ENCODE measurements at places on chromosomes 11 and 22.

- no peak for DNase-seq
Measured at GRCh38 chr22:49076300-49077035, 751.2 kb downstream of the BRD1 start.

GRCh38 chr11:2453436-2453835 is 8.6 kb downstream of the KCNQ1 start:
- no peak for DNase-seq

DNA sequence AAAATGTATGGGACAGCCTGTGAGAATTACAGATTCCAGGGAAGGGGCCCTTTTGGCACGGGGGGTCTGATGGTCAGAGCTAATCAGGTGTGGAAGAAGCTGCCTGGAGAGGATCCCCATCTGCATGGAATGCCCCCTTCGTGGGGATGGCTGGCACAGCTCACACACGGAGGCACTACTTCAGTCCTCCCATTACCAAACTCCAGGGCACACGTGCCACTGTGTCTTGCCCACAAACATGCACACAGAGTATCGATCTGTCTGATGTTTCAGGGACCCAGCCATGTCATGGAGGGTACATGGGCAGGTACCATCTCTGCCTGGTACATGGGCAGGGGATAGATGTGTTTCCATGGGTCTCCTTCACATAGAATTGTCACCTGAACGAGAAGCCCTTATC is 14.7 kb downstream of the KCNQ1OT1 start:
- no peak for DNase-seq

DNA sequence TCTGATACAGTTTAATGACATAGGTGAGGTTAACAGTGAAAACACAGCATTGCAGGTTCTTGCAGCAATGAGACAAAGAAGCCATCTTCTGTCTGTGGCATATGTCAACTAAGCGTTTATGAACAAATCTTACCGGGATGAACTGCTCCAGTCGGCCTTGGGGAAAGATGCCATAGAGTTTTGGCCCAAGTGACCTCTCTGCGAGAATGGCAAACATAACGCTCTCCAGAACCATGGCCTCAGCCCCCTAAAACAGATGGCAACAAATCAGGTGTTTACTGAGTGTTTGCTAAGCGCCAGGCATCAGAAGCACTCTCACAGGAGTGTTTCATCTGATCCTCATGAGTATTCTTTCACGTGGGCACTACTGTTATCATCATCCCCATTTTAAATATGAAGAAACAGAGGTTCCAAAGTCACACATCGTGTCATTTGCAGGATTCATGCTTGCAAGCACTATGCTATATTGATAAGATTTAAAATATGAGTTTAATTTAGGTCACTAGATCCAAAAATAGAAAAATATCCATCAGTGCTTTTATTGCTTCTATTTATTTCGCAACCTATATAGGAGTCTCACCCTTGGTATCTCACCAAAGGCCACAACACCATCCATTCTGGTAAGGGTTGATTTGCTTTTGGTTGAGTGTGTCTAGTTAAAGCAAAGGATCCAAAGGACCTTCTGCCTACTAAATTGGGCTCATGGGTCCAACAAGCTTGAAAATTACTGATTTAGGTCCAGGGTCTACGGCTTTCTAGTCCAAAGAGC is 35.9 kb downstream of the TCIRG1 start:
- no peak for DNase-seq

DNA sequence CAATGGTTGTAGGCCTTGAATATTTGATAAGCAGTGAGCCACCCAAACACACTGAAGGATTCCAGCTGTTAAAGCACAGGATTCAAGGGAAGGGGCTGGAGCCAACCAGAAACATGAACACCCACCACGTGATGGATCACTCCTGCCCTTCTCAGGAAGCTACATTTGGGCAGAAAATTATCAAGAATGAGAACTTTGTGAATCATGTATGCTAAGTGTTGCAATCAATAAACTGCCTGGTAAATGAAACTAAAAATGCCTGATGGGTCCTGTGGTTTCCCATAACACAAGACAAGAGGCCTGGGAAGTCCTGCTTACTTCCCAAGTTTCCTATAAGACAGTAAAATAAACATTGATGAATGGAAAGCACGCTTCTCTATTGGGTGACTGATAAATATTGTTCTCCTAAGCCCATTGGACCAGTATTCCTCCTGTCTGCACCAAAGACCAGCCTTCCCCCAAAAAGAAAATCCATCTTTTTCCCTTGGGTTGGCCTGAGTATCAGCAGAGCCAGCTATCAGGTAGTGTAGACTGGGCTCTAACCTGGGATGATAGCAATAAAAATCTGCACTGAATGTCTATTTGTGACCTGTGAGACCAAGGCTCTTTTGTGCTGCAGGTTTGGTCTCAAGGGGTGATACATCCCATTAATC is 98.4 kb downstream of the CCDC83 start:
- DNase-seq, result no peak

DNA sequence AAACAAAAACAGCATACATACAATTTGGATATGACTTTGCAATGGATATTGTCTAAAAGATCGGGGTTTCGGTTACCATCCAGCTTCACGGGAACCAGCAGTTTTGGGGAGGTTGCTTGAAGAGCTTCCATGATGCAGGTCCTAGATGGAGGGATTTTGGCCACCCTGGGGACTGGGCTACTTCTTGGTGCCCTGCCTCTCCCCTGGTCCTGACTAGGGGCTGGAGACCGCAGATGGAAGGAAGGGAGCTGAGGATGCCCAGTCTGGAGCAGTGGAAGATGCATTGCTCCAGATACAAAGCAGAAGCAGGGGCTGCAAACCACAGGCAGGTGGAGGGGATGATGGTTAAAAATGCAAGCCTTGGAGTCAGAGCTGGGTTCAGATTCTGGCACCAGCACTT is 13.5 kb downstream of the SOX10 start:
- DNase-seq, result no peak

GRCh38 chr22:19891317-19892256 is 36.9 kb upstream of the GNB1L start:
- peak; percentile 81 for DNase-seq

DNA sequence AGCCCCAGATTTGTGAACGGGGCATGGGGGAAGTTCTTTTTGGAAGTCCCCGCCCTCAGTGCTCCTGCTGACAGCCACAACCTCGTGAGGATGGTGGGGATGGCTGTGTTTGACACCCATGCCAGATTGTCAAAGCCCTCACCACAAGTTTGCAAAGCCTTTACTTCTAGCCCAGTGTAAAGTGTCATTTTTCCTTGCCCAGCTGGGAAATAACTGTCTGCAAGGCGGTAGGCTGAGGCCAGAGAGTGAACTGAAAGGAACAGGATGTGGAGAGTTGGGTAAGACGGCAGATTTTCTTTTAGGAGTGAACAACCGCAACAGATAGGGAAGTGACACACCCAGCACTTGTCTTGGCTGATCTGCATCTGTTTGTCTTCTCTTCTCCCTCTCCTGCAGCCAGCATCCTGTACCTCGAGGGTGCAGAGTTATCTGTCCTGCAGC is 13.6 kb downstream of the IL17RA start:
- no peak for DNase-seq

DNA sequence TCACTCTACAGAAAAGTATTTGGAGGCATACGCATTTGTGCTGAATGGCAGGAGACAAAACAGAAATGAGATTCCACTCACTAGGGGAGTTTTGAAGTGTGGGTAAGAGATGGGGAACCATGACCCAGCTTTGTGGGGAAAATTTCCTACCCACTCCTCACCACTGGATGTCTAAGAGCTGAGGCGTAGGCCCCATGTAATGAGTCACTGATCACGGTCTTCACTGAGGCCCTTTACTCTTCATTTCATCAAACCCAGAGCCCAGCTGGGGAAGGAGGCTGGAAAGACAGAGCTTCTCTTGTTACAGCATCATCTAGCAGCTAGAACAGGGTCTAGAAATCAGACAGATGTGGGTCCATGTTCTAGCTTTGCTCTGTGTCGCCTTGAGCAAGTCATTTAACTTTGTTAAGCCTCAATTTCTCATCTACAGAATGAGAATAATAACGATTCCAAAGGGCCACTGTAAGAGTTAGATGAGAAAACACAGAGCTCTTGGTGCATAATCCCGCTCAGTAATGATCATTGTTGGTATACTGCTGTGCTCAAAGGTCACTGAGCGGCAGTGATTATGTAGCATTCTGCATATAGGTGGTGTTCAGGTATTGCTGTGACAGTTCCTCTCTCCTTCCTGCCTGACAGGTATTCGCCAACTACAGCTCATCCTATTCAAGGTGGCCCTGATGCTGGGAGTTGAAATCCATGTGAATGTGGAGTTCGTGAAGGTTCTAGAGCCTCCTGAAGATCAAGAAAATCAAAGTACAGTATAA is 97.2 kb downstream of the MICAL2 start:
- peak; percentile 59 for DNase-seq

DNA sequence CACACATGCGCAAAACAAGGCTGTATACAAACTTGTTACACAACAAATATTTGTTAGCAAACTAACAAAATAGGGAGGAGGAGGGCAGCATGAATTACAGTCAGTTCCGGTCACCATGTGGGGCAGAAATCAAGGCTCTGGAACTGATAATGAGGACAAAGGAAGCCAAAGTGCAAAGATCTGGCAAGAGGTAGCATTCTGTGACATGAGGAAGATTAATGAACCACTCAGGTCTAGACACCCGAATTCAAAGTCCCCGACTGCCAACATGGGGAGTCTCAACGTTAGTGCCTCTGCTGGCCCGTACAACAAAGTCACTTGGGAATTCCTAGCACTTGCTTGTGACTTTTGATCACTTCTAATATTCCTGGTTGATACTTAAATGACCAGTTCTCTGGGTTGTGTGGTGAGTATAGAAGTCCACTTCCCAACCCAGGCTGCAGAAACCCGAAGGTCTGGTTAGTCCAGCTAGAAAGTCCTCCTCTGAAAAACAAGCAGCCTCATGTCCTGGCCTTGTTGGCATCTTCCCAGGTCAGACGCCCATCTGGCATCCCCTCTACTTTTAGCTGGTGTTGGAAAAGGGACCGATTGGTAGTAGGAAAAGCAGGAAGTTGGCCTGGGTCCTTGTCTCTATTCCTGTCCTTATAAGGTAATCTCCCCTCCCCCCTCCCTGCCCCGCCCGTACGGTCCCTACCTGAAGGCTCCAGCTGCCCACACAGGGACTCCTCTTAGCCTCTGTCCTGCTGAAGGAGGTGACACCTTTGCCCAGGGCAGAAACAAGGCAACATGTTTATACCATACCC is 1.6 kb downstream of the SUN2 start:
- DNase-seq, result peak; percentile 39

DNA sequence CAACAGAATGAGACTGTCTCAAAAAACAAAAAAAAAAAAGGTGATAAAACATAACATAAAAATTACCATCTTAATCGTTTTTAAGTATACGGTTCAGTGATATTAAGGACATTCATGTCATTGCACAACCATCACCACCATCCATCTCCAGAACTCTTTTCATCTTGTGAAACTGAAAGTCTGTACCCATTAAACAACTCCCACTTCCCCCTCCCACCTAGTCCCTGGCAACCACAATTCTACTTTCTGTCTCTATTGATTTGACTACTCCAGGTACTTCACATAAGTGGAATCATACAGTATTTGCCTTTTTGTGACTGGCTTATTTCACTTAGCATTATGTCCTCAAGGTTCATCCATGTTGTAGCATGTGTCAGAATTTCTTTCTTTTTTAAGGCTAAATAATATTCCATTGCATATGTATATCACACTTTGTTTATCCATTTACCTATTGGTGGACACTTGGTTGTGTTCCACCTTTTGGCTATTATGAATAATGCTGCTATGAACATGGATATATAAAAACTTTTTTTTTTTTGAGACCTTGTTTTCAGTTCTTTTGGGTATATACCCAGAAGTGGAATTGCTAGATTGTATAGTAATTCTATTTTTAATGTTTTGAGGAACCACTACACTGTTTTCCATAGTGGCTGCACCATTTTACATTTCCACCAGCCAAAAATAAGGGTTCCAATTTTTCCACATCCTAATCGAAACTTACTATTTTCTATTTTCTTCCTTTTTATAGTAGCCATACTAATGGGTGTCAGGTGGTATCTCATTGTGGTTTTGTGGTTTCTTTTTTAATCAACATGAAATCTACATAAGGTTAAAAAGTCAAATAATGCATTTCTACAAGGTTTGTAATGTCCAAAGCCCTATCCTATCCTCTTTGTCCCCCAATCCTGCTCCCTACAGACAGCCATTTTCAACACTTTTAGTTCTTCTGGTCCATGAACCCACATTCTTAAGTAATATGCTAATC is 23.4 kb upstream of the PIK3C2A start:
- DNase-seq, result peak; percentile 62

- no peak for DNase-seq
Measured at GRCh38 chr11:78195917-78196560, 7.3 kb downstream of the USP35 start.

DNA sequence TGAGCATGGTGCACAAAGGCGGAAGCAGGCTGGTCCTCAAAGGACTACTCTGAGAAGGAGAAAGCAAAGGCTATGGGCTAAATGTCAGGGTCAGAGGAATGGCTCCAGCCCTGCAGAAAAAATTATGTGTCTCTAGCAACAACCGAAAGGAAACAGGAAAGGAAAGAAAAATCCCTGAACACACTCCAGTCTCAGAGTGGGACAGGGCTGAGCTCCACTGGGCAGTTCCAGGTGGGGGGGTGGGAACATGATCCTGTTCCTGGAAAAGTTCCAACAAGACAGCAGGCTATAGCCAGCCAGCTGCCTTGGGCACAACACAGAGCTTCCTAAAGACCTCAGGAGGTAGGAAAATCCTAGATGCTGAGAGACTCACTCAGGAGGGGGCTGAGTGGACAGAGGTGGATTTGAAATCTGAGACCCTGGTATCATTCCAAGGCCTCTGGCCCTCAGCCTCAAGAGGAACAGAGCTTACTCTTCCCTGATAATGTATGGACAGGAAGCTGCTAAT is 1088.2 kb downstream of the TBC1D22A start:
- DNase-seq, result no peak

DNA sequence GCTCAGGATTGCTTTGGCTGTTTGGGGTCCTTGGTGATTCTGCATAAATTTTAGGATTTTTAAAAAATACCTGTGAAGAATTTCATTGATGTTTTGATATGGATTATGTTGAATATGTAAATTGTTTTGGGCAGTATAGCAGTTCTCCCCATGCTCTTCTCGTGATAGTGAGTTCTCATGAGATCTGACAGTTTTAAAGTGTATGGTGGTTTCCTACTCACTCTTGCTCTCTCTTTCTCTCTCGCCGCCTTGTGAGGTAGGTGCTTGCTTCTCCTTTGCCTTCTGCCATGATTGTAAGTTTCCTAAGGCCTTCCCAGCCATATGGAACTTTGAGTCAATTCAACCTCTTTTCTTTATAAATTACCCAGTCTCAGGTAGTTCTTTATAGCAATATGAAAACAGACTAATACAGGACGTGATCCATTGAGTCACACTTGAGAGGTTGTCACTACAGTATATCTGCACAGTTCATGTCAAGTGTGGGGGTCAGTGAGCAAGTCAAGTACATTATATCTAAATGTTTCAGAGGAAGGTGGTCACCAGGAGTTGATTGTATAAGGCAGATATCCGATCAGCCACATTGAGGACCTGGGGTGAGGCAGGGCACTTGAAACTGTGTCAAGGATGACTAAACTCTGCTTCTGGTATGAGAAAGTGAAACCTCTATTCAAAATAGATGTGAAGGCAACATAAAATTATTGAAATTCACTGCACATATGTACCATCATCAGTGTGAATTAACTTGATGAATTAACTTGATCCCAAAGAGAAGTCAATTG is 70.7 kb upstream of the CCDC179 start:
- no peak for DNase-seq

GRCh38 chr11:65782816-65783228 is 2.0 kb upstream of the AP5B1 start:
- no peak for DNase-seq
